T-helper 2 cell (primary cell): ENCODE measurements at places on chromosomes 12 and 14.
A peak's percentile ranks its signal among the peaks of the same experiment; 100 is the strongest.

DNA sequence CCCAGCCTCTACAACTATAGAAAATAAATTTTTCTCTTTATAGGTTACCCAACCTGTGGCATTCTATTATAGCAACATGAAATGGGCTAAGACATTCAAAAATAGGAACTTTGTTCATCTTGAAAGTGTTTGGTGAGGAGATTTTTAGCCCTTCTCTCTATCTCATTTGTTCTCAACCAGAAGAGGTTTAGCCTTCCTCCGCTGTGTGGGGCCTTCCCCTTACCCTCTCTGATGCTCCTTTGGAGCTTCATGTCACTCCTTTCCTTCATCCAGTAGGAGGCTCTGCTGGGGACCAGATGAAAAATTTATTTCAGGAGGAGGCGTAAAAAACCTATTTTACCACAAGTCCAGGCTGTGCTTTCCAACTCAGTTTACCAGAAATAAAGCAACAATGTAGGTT lies 94.1 kb downstream of the RTN1 start:
- no peak for DNase-seq

DNA sequence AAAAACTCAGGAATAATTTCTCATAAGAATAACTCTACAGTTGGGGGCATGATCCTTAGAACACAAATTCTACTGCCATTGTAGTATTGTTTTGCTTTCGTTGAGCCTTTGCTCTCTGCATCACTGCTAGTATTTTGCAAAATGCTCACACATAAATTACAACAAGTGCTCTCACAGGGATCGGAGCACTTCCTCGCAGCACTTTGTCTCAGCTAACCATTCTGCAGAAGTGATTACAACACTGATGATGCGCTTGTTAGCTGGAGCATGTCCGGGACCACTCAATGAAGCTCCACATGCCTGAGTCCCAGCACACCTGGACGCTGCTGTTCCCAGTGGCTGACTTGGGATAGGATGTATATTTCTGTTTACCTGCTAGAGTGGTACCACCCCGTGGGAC lies 31.6 kb downstream of the MOAP1 start:
- no peak for DNase-seq

DNA sequence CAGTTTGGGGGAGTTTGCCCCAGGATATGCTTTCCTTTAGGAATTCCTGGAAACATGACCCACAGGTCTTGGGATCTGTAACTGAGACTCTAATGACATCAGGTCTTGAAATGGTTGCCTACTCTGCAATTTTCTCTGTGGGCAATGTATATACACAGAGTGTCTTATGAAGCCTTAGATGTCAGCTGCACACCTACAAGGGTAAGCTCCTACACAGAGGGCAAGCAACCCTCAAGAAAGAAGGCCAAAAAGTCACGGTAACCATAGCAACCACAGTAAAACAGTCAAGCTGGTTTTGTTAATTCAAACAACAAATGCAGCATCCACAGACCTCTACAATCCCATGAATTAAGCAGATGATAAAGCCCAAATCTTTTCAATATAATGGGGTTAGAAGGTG lies 293.0 kb downstream of the SSPN start:
- DNase-seq: peak; percentile 5

DNA sequence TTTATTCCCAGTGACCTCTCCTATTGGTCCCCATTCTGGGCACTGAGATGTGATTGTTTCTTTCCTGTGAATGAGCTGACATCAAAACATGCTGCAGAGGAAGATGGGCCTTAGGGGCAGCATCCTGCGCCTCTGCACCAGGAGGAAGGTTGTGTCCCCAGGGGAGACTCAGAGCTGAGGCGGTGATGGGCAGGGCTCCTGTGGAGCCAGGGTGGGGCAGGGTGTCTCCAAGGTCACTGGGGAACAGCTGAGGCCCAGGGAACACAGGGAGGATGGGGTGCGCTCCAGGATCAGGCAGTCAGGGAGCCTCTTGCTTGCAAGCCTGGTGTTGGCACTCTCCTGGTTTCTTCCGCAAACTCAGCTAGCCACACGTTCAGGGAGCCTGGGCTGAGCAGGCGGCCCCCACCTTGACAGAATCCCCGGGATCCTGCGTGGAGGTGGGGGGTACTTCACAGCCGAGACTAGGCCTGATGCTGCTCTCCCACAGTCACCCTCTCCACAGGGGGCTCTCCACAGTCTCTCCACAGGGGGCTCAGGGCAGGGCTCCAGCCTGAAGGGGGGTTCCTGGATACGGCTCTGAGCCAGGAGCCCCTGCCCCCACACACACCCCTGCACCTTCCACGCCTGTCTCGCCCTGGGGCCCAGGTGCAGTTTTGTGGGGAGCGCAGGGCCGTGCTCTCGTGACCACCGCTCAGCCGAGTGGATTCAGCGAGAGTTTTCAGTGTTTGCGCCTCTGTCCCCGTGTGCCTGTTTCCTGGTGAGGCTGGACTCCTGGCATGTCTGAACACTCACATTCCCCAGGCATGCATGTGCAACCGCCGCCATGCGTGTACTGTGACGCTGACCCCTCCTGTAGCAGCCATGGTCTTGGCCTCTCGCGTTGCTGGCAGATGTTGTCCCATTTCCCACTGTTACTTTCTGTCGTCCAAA lies 264.7 kb downstream of the SEC23A start:
- DNase-seq: no peak

- no peak for DNase-seq
These were observed 91.5 kb downstream of the APAF1 start for GRCh38 chr12:98736352-98737321.

DNA sequence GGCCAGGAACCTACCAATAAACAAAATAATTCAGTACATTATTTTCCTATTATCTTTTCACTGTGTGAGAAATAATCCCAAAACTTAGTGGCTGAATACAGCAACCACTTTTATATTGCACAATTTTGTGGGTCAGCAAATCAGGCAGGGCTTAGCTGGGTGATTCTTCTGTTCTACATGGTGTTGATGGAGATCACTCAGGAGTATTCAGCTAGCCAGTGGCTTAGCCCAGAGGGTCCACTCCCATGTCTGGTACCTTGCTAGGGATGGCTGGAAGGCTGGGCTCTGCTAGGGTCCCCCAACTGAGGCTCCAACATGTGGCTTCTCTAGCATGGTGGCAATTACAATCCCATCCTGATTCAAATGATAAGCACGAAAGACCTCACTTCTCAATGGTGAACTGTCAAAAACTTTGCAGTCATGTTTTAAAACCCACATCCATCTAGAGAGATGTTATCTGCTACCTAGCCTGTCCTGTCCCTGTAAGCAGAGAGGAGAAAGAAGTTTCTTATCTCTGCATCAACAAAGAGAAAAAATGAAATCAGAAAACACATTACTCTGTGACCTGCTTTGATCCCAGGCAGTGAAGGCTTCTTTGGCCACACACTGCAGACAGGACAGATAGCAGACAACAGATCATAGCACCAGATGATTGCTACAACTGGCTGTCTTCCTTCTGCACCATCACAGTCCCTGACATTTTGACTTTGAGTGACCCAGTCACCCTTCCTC lies 51.0 kb upstream of the MYL2 start:
- no peak for DNase-seq
